ENCODE measurements at places on chromosomes 16 and 17.

- no peak for DNase-seq
Observed at GRCh38 chr17:13785981-13786598, 184.4 kb upstream of the HS3ST3A1 start.

DNA sequence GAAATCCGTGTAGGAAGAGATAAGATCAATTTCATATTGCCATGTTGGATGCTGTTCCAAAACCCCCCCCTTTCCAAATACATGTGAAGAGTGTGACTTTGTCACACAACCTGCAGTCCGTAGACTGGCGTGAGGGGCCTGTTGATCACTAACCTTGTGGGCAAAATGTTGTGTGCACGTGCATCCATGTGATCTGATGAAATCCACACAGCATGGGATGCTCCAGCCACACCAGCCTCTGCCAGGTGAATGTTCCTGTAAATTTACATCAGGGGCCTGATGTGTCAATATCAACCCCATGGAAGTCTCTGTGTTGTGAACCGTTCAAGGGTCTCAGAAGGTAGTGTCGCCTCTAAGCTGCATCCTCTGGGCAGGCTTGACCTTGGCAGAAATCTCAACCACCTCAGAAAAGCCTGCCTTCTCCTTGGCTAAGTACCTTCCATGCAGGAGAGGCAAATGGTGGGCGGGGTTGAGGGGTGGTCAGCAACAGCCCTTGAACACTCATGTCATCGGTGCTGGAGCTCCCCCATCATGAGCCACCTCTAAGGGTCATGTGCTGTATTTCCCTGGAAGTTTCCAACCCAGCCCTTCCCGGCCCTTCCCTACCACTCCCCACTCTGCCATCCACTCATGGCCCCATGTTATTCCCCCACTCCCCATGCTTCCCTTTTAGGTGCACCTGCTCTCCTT, 78.2 kb upstream of the DNAH17 start:
- no peak for DNase-seq

DNA sequence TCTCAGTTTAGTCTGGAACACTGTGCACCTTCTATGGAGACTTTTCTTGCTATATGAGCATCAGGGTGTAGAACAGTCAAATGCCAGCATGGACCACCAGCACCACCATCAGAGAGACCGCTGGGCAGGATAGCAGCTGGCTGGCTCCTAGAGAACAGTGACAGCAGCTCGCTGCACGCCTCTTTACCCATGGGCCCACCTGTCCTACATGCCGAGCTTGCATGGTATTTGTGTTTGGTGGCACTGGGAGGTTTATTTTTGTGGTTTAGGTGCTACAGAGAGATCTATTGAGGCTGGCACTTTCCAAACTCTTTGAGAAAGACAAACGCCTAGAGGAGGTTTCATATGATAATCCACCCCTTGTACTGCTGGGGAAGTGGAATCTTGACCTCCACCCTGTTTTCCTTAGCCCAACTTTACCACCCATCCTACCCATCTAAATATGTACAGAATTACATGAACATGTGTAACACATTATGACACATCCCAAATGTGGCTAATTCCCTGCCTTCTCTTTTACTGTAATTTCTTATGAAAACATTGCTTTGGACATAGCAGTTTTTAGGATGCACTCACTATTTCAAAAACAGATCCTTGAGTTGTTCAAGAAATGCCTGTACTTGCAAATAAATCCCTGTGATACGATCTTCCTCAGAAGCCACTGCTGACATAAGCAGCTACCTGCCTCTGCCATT, 46.3 kb downstream of the COG7 start:
- no peak for DNase-seq

DNA sequence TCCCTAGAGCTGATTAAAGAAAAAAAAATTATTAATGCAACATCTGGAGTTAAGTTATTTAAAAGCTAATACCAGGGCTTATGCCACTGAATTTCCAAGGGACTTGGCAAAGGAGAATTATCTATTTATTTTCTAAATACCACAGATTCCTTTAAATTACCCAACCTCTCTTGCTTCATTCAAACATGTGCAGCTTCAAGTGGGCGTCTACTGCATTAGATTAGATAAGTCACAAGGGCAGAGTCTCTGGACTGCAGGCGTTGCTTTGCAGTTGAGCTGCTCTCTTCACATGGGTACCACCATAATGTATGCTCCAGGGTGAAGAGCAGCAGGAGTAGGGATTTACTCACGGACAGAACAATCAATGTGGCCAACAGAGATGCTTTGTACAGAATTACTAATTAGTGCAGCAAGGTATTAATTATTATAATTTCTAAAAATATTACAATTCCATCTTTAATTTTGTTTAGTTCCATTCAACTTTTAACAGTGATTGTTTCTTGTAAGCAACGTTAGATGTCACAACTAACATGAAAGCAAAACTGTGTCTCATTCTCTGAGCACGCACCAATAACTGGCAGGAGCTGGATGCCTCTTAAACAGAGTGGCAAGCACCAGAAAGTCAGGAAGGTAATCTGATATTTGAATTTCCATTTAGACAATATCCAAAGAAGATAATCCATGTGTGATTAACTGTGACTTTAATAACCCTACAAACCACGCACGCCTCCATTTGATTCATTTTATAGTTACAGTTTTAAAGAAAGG, 214.2 kb downstream of the STX8 start:
- no peak for DNase-seq

GRCh38 chr16:66649636-66650205, 45.2 kb downstream of the CMTM3 start:
- DNase-seq: no peak

- no peak for DNase-seq
Observed at GRCh38 chr16:89184933-89185794, 13.6 kb downstream of the CDH15 start.

- DNase-seq: no peak
Observed at GRCh38 chr16:72972878-72973571, 74.9 kb downstream of the ZFHX3 start.

DNA sequence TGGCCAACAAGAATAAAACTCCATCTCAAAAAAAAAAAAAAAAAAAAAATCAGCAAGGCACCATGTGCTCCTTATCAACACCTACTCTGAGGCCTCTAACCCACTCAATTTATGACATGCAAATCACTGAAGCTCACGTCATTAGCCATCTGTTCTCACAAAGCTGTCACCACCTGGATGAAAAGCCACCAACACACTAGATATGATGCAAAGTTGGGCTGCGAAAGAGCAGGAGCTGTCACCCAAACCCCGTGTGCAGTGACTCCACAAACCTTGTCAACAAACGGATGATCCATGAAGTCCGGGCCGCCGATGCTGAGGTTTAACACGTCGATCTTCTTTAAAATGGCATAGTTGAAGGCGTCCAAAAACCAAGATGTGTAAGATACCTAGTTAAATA, 25.3 kb downstream of the MBTPS1 start:
- no peak for DNase-seq

DNA sequence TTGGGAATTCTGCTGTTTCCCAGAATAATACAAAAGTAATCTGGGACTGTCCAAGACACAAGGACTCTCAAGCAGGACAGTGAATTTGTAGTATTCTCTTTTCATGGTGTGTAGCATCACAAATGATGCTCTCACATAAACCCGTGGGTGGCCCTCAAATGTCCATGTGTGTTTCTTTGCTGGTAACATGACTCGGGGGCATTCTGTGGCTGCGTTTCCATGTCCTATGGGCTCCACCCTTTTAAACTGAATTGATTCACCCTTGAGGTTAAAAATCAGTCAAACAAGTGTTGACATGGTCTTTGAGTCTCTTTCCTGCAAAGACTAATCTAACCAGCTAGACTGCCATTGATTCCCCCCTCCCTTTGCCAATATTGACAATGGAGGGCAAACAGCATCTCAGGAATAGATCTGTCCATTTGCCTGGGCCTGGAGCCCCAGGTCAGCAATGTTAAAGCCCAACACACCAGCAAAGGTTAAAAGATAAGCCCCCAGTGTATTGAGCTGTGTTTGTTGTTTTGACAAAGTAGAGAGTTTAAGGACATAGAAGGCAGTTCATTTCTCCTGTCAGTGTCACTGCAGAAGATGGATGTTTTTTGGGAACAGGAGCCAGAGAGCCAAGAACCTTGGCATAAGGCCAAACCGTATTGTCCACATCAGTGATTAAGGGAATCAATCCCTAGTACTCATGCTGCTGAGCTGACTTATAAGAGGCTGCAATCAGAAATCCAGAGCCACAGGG, 117.1 kb upstream of the COX10 start:
- no peak for DNase-seq

GRCh38 chr16:30533748-30534367, 800 bp downstream of the ZNF747 start:
- DNase-seq: no peak

DNA sequence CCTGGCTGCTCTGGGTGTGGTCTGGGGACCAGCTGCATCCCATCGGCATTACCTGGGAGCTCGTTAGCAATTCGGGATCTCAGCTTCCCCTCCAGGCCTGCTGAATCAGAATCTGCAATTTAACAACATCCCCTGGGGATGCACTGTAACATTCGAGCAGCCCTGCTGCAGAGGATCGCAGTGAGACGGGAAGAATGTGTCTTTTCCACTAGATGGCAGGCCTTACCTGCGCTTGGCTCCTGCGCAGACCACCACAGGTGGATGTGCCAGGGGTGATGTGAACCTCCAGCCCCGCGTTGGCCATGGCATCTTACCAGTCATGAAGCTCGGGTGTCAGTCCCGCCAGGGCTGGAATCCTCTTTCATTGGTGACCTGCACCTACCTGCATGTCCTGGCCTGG, 209.9 kb downstream of the PRKCB start:
- DNase-seq: peak; percentile 6

GRCh38 chr17:59950049-59950448, 14.5 kb downstream of the RNFT1 start:
- no peak for DNase-seq

DNA sequence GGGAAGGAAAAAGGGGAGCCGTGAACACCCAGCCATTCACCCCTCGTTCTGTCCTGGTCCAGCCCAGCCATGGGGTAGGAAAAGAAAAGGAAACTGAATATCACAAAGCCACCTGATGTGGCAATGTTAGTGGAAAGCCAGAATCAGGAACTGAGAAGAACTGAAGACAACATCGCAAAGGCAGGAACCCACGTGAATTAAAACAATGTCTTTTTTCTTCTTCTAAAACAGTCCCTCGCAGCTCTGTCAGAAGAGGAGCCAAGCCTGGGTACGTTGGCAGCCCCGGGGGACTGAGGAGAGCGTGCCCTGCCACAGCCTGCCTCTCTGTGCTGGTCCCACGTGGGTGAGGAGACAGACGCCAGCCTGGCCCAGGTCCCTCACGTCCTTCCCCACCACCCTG, 55.0 kb downstream of the ZNF423 start:
- no peak for DNase-seq

DNA sequence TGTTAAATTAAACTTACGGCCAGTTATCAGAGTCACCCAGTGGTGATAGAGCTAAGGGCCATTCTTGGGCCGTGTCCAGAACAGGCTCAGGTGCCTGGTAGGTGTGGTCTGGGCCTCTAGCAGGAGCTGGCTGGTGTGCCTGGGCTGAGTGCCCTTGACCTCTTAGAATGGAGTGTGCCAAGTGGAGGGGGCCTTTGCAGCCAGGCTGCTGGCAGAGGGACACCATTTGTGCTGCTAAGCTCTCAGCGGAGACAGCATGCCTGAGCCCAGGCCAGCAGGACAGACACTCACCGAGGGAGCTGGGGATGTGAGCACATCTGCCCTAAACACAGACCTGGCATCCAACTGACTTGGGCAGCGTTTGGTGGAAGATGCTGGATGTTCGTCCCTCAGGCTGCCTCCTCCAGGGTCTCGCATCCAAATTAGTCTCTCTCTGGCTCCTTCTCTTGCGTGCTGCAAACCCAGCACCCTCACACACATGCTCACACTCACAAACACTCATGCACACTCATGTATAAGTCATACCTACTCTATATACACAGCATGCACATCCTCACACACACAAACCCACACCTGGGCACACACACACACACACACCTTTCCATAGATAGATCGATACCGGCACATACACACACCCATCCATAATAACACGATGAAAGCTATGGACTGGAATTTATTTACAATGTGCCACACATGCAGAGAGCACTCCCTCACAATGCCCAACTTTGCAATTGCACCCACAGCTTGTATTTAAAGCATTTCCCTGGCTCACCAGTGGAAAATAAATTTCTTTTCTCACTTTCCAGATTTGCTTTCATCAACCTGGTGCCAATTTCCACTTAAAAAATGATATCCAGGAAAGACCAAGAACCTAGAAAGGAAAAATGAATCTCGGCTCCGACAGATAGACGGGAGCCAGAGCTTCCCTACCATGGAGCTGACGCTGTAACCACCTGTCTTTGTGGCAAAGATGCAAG, 33.6 kb upstream of the CDH5 start:
- DNase-seq: no peak

DNA sequence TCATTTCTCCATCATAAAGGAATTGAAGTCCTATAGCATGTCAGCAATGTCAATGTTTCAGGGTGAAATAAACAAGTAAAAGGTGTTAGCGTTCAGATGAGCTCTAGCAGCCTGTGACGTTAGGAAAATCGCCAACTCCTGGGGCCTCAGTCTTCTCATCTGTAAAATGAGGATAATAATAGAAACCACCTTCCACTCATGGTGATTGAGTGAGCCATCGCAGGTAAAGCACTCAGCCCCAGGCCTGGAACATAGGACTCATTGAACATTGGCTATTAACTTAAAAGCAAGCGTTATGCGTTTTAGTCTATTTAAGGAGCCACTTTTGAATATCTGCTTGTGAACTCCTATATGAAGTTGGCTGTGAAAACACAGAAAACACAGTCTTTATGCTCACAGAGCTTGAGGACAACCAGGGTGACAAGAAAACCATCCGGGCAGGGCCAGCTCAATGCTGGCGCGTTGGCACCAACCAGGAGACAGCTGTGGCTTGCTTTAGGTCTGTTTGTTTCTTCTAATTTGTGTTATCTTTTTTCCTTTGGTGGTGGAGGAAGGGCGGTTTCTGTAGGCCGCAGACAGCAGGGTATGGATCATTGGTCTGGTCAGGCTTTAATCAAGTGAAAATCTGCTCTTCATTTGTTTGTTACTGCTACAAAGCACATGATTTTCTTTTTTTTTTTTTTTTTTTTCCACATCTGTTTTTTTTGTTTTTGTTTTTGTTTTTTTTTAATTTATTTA, 35.7 kb upstream of the MED9 start:
- DNase-seq: no peak

DNA sequence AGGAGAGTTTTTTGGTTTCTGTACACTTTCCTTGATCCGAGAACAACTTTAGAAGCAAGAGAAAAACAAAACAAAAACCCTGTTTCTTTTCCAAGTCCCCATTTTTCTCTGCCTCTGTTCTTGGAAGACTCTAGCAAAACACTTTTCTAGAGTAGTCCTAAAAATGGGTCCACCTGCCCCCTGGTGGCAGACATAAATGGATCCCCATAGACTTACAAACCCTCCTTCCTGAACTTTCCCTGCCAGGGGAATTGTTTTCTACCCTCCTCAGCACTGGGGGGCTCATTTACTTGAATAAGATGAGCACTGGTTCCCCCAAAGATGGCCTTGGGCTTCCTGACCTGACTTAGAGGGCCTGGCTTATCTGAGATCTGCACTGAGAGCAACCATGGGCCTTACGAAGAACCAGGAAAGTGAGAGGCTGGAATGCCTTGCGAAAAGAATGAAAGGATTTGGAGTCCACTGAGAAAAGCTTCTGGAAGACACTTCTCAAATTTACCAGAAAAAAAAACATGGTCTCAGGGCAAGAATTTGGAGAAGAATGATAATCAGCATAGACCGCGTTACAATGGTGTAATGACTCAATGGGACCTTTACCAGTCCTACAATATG, 48.0 kb upstream of the CDYL2 start:
- DNase-seq: no peak

Data from right kidney (tissue), 9 donors.